Fibroblast of skin of scalp (primary cell): ENCODE measurements at places on chromosomes 3 and 15.
A peak's percentile ranks its signal among the peaks of the same experiment; 100 is the strongest.

GRCh38 chr3:145272684-145273083 is 888.3 kb downstream of the PLOD2 start:
- peak; percentile 48 for DNase-seq

- no peak for DNase-seq
These were observed 3.5 kb upstream of the ISG20 start for GRCh38 chr15:88635318-88635717.

DNA sequence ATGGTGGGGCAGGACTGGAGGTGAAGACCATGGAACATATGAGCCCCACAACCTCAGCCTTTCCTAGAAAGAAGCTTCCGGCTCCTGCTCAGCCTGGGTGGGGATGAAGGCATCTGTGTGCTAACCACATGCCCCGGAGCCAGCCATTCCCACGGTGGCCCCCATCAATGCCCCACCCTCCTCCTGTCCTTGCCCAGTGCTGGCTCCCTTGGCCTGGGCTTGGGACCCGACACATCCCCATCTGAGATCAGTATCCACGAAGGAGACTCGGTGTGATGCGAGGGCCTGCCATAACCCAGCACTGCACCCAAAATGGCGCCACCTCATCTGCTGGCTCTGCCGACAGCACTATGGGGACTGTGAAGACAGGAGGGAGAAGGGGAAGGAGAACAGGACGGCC is 16.5 kb upstream of the PLXND1 start:
- no peak for DNase-seq

DNA sequence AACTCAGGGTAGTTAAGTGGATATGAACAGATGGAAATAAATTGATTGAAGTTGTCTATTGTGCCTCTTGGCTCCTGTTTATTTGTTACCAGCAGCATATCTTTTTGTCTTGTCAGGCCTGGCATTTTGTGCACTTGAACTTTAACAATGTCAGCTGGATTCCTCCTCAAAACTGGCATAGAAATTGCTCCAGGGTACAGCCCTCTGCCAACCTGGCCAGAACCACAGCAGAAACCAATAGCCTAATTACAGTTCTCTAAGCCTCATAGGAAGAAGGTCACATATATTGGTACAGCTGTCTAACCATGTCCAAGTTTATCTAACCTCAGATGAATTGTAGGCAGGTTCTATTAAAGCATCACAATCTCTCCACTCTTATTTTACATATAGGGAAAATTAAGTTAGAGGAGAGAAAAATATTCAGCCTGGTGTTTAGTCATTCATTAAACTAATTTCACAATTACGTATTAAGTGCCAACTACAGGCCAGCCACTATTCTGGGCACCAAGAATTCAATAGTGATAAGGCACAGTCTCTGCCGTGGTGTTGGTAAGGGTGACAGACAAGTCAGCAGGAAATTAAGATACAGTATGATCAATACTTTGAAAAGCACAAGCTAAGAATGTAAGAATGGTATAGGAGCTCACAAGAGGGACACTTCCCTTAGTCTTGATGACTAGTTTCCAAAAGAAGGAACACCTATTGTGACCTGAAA is 452.9 kb upstream of the NECTIN3 start:
- no peak for DNase-seq

- DNase-seq: no peak
These were observed 109.9 kb downstream of the DNAJB8 start for GRCh38 chr3:128356822-128357221.

GRCh38 chr3:186247821-186248814 is 113.9 kb downstream of the DGKG start:
- DNase-seq: no peak
